ENCODE measurements at places on chromosomes 13 and 19. TPM values are rescaled to one million over a fixed set of nuclear protein-coding genes. Genes with fewer than 3 reads are reported as not detected.

DNA sequence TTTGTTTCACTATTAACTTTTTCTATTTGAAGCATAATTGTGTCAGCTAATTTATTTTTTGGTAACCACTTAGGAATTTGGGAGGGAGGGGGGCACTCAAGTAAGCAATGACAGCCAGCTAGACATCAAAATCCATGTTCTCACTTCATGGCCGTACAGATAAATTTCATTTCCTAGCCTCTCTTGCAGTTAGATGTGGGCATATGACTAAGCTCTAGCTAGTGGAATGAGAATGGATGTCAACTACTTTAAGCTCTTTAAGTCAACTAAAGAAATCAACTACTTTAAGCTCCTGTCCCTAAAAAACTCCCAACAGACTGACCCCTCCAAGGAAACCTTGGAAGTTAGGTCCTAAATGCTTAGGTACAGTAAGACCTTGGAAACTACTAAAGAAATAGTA is 92.0 kb downstream of the KCNRG start:
- no peak overlapping the region for H3K4me3 ChIP-seq
- H3K27me3 ChIP-seq = no peaks in the 10 kb centered on the region
- no peaks in the 10 kb centered on the region for H3K4me1 ChIP-seq
- H3K27ac ChIP-seq = no peak overlapping the region
- H3K36me3 ChIP-seq = no peaks in the 10 kb centered on the region

DNA sequence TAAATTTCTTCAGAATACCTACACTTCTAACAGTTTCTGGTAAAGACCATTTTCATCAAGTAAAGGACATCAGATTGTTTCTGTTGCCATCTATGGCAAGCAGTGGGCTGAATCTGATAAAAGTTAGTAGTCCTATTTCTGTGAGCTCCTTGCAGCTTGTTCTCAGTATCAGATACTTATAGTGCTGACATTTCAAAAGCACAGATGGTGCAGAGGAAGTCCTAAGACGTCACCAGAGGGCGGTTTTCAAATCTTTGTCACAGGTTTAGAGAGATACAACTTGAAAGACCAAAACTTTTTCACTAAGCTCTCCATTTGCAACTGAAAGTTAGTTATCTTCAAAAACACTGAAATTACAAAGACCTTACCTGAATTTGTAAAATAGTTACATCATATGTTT is 719.8 kb downstream of the SLITRK1 start:
- H3K4me3 ChIP-seq = no peak overlapping the region
- DNase-seq = peak; percentile 32
- peaks cover 27% of the 10 kb centered on the region for H3K4me1 ChIP-seq
- no peak overlapping the region for H3K27ac ChIP-seq
- H3K36me3 ChIP-seq = no peaks in the 10 kb centered on the region

- peak overlapping the region; percentile 100 for H3K27ac ChIP-seq
- DNase-seq = peak; percentile 83
Observed at GRCh38 chr19:10836479-10837330, 693 bp upstream of the TMED1 start.

GRCh38 chr19:33297401-33298145 is 4.8 kb downstream of the CEBPA start:
- DNase-seq = no peak
- no peaks in the 10 kb centered on the region for H3K36me3 ChIP-seq
- H3K4me3 ChIP-seq = no peak overlapping the region
- no peak overlapping the region for H3K27ac ChIP-seq
- peaks cover 12% of the 10 kb centered on the region for H3K4me1 ChIP-seq

RAD23A gene
- polyA plus RNA-seq = 182 TPM
